Dermis microvascular lymphatic vessel endothelial cell (primary cell): ENCODE measurements at places on chromosomes 6 and 20. TPM values are rescaled to one million over a fixed set of nuclear protein-coding genes. Genes with fewer than 3 reads are reported as not detected.

The RHAG gene
- total RNA-seq, result not detected in 2 replicates

The TSBP1 gene
- not detected in 2 replicates for total RNA-seq

The ZBTB2 gene
- 5.0 and 6.7 TPM in 2 replicates for total RNA-seq

The BNIP5 gene
- not detected in 2 replicates for total RNA-seq

The HECA gene
- 24.9 and 30.3 TPM in 2 replicates for total RNA-seq

The SLC35F1 gene
- total RNA-seq, result under 0.01 TPM in 1 of 2 replicates, not detected in the other

The TP53TG5 gene
- total RNA-seq, result not detected in 2 replicates

The GPX5 gene
- not detected in 2 replicates for total RNA-seq

The MOCS1 gene
- total RNA-seq, result 8.3 and 10.4 TPM in 2 replicates

The POM121L2 gene
- not detected in 2 replicates for total RNA-seq

The EDN3 gene
- not detected in 2 replicates for total RNA-seq

The SLC22A16 gene
- total RNA-seq, result not detected in 2 replicates

The BIRC7 gene
- not detected in 2 replicates for total RNA-seq

The RAET1L gene
- total RNA-seq, result not detected in 2 replicates

The PHF3 gene
- 34.9 and 38.8 TPM in 2 replicates for total RNA-seq

The C20orf144 gene
- total RNA-seq, result under 0.01 TPM in 1 of 2 replicates, not detected in the other

The CAGE1 gene
- total RNA-seq, result under 0.01 and 0.13 TPM in 2 replicates

The MRPL18 gene
- total RNA-seq, result 48.9 and 63.0 TPM in 2 replicates

The PLA2G7 gene
- total RNA-seq, result under 0.01 TPM in 1 of 2 replicates, not detected in the other

The UBD gene
- 39.0 and 91.9 TPM in 2 replicates for total RNA-seq

The GHRH gene
- not detected in 2 replicates for total RNA-seq

The CDSN gene
- under 0.01 TPM in 1 of 2 replicates, not detected in the other for total RNA-seq

The GPR63 gene
- total RNA-seq, result under 0.01 TPM in 2 replicates
